ENCODE measurements at places on chromosomes 2 and 18.

GRCh38 chr2:193103064-193103463 lies 908.3 kb upstream of the TMEFF2 start:
- DNase-seq, result no peak

- no peak for DNase-seq
Observed at GRCh38 chr18:2987876-2988790, 24.8 kb downstream of the LPIN2 start.

DNA sequence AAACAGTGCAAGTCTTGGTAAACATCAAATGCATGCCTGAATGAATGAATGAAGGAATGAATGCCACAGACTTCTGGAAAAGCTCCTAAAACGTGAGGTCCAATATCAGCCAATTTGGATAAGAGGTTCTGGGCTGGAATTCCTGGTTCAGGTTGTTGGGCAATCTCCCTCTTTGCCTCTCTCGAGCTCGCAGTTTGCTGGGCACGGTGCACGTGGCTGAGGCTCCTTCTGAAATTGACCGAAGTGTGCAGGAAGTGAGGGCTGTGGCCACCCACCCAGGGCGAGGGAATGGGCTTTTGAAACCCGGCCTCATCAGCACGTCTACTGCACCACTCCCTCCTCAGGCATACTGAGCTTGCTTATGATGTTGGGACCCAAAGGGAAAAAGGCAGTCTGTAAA lies 288.8 kb upstream of the HS6ST1 start:
- no peak for DNase-seq

- no peak for DNase-seq
Observed at GRCh38 chr2:74004212-74005182, 19.8 kb downstream of the TET3 start.

GRCh38 chr2:119449521-119449920 lies 17.9 kb downstream of the TMEM37 start:
- no peak for DNase-seq

DNA sequence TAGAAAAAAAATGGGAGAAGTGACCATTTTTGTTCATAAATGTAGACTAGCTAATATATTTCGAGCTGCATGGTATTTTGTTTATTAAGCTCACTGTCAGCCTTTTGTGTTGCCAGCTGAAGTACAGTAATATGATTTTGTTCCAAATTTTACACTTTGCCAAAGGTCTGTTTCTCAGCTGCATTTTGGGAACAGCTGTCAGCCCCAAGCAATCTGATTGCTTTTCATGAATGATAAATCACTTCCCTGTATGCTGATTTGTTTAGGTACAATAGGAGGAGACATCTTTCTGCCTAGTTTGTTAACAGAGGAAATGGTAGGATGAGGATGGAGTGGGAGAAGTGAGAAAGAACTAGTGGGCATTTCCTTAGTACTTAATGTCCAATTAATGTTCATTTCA lies 79.3 kb downstream of the NABP1 start:
- no peak for DNase-seq

DNA sequence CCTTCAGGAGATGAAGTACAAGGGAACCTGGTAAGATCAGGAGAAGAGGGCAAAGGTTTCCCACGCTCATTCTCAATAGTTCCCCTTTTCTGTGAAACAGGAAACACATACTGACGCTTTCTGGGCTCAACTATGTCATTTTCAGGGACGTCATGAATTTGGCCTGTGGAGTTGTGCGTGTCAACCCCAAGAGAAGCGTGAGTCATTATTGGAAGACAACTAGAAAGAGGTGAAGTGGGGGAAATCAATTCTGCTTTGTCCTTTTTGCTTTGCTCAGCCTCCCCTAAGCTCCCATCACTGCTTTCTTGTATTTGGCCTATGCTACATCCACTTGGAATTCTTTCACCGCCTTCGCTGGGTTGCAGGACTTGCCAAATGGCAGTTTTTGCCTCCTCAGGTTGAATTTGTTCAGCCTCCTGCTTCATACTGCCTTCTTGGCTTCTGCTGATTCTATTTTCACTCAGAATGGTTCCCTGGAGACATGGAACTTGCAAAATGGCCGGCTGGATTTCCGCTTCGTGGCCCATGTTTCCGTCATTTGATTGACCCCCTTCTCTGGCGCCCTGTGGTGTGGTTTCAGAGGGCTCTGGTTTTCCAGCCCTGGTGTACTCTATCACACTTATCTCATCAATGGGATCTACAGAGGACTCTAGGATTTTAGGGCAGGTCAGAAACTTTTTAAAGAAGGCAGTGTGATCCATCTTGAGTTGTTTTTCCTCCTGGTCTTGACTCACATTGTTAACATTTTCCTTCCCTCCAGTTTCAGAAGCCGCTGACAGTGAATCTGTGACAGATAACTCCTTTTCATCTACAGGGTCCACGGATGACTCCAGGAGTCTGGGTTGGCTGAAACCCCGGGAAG lies 93.3 kb downstream of the ALPK2 start:
- DNase-seq, result no peak

- no peak for DNase-seq
Observed at GRCh38 chr2:238220892-238221521, 17.5 kb upstream of the ILKAP start.

Data from central memory CD4-positive, alpha-beta T cell (primary cell).